ENCODE measurements at places on chromosomes 16 and 17.

- no peak overlapping the region for H3K4me3 ChIP-seq
- H3K4me1 ChIP-seq = no peaks in the 10 kb centered on the region
- H3K27me3 ChIP-seq = no peaks in the 10 kb centered on the region
- no peaks in the 10 kb centered on the region for H3K36me3 ChIP-seq
- DNase-seq = no peak
Observed at GRCh38 chr16:26816266-26816665, 250.5 kb upstream of the C16orf82 start.

DNA sequence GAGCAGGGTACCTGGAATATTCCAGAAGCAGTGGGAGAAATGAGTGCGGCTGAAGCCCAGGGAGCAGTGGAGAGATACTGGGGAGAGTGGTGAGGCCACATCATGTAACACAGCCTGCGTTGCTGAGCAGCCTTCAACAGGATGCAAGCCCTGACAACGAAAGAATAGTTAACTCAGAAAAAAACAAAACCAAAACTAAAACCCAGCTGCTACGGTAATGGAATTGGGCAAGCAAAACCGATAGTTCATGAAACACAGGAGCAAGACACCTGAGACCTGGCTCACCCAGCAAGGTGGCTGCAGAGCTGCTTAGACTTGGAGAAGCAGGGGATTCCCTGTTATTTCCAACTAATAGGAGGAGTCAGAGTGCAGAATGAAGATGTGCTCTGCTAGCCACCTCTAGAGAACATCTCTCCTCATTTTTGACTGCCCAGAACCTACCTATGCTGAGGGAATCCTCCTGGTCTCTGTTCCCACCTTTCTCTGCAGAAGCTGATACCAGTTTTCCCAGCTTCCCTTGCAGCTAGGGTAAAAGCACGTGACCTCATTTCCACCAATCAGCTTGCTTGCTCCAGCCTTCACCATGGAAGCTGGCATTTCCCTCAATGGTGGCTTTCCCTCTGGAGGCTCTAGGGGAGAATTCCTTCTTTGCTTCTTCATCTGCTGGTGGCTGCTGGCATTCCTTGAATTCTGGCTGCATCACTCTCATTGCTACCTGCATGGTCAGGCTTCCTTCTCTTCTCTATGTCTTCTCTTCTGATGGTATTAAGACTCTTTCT is 59.4 kb upstream of the XYLT1 start:
- H3K27me3 ChIP-seq = no peaks in the 10 kb centered on the region
- H3K36me3 ChIP-seq = no peaks in the 10 kb centered on the region
- no peak overlapping the region for H3K27ac ChIP-seq
- DNase-seq = no peak
- peaks cover 6% of the 10 kb centered on the region for H3K4me1 ChIP-seq

DNA sequence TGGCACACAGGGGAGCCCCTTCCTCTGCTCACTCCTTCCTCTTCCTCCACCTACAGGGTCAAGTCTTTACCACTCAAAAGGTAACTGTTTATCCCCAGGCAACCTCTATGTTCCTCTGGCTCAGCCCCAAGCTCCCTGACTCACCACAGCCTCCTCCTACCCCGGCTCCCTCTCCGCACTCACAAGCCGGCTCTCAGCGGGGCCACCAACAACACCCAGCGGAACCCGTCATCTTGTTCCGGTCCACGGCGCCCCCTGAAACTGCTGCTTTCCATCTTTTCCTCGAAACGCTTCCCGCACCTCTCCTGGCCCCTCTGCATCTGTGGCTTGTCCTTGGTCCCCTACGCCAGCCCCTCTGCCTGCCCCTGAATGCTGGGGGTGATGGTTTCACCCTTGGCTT is 58.4 kb downstream of the NXN start:
- no peaks in the 10 kb centered on the region for H3K36me3 ChIP-seq
- no peaks in the 10 kb centered on the region for H3K27me3 ChIP-seq
- H3K27ac ChIP-seq = peak overlapping the region; percentile 28
- DNase-seq = no peak
- no peak overlapping the region for H3K4me3 ChIP-seq

DNA sequence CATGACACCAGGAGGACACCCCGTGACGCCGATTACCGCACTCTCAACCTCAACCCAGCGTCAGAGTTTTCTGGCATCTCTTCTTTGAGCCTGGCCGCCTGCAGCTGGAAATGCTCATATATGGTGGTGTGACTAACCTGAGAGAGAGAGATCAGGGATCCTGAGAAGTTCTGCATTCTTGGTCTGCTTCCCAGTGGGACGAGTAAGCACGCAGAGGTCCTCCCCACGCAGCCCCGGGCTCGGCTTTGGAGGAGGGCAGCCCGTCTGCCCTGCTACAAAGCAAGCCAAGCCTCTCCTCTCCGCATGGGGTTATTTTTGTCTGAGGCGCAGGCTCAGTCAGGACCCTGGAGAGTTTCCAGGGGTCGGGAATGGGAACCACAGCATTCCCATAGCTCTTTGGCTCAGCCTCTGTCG is 16.5 kb downstream of the CRISPLD2 start:
- peaks cover 76% of the 10 kb centered on the region for H3K4me1 ChIP-seq
- peak overlapping the region; percentile 95 for H3K27ac ChIP-seq
- peaks cover 15% of the 10 kb centered on the region for H3K36me3 ChIP-seq
- H3K4me3 ChIP-seq = no peak overlapping the region
- H3K27me3 ChIP-seq = no peaks in the 10 kb centered on the region

- H3K27me3 ChIP-seq = no peaks in the 10 kb centered on the region
- no peak for DNase-seq
- H3K36me3 ChIP-seq = no peaks in the 10 kb centered on the region
- no peak overlapping the region for H3K4me3 ChIP-seq
Observed at GRCh38 chr17:28394337-28395116, 11.5 kb downstream of the SLC46A1 start.

DNA sequence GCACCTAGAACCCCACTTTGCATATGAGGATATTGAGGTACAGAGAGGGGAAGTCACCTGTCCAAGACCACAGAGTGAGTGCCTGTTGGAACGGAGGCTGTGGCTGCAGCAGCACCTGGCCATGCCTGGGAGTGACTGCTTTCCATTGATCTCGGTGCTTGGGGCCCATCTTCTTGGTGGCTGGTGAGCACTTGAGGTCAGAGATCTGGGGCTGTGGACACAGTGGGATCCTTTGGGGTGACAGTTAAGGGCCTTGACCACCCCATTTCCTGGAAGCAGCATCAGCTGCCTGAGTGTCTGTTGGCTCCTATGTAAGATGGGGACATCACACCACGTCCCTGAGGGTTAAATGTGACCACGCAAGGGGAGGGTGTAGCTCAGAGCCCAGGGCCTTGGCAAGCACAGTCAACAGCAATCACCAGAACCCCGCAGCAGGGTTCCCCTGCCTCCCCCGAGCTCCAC is 111.7 kb downstream of the IRF8 start:
- no peak overlapping the region for H3K4me3 ChIP-seq
- no peaks in the 10 kb centered on the region for H3K4me1 ChIP-seq
- H3K27ac ChIP-seq = no peak overlapping the region
- no peaks in the 10 kb centered on the region for H3K36me3 ChIP-seq

DNA sequence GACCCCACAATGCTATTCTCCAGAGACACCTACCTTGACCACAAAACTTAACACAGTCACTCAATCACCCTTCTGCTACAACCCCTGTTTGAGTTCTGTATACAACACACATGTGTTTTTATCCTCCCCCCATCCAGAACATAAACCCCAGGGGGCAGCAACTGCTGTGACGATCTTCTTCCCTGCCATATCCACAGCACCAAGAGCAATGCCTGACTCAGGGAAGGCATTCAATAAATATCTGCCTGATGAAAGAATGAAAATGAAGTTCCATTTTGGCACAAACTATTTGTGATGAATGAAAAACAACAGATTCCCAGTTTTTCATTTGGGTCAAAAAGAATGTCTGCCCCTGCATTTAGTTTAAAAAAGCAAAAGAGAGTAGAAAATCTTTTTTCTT is 27.0 kb downstream of the ASIC2 start:
- no peaks in the 10 kb centered on the region for H3K36me3 ChIP-seq
- no peak for DNase-seq
- no peak overlapping the region for H3K4me3 ChIP-seq
- no peaks in the 10 kb centered on the region for H3K27me3 ChIP-seq
- H3K27ac ChIP-seq = no peak overlapping the region

DNA sequence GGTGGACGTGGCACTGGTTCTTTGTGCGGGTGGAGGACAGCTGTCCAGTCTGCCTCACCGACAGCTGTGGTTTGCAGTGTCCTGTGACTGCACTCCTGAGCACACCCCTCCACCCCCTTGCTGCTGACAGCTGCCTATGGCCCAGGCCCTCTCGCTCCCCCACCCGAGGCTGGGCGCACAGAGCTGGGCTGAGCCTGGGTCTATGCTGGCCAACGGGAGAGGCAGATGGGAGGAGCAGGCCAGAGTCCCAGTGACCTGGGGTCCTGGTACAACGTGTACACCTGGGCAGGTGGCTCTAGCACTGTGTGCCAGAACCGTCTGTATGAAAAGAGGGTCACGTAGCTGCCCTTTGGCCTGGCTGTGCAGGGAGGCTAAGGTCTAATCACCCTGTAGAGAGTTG is 30.5 kb downstream of the BAIAP2 start:
- no peak overlapping the region for H3K4me3 ChIP-seq
- no peaks in the 10 kb centered on the region for H3K36me3 ChIP-seq
- H3K27ac ChIP-seq = peak overlapping the region; percentile 61
- peaks cover 40% of the 10 kb centered on the region for H3K4me1 ChIP-seq

GRCh38 chr17:43655693-43656255 is 5.9 kb downstream of the MEOX1 start:
- no peaks in the 10 kb centered on the region for H3K36me3 ChIP-seq
- no peak overlapping the region for H3K4me3 ChIP-seq
- peaks cover 26% of the 10 kb centered on the region for H3K4me1 ChIP-seq
- H3K27me3 ChIP-seq = no peaks in the 10 kb centered on the region
- no peak for DNase-seq
- H3K27ac ChIP-seq = peak overlapping the region; percentile 30

- DNase-seq = no peak
- H3K4me1 ChIP-seq = peaks cover 16% of the 10 kb centered on the region
- peaks cover 40% of the 10 kb centered on the region for H3K36me3 ChIP-seq
- H3K27ac ChIP-seq = no peak overlapping the region
- H3K27me3 ChIP-seq = no peaks in the 10 kb centered on the region
Observed at GRCh38 chr17:42463976-42464400, 5.3 kb downstream of the ATP6V0A1 start.

DNA sequence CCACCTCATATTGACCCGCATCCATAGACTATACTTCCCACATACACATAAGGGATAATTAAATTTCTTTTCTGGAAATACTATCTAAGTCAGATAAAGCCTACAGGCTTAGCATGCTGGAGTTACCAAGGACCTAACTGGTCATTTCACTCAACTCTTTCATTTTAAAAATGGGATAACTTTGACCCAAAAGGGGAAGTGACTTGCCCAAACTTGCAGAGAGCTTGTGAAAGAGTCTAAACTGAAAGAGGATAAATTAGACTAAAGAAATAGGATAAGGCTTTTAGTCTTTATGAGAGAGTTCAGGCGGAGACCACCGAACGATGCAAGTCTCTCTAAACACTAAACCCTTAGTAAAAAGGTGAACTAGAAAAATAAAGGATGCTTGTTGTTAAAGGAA is 3.9 kb upstream of the KRT33A start:
- DNase-seq = no peak
- H3K4me1 ChIP-seq = no peaks in the 10 kb centered on the region
- no peaks in the 10 kb centered on the region for H3K27me3 ChIP-seq
- H3K36me3 ChIP-seq = no peaks in the 10 kb centered on the region

- H3K27me3 ChIP-seq = no peaks in the 10 kb centered on the region
- H3K4me3 ChIP-seq = no peak overlapping the region
- DNase-seq = no peak
- peaks cover 30% of the 10 kb centered on the region for H3K4me1 ChIP-seq
- no peak overlapping the region for H3K27ac ChIP-seq
Observed at GRCh38 chr17:50783193-50783660, 15.9 kb upstream of the ANKRD40CL start.

DNA sequence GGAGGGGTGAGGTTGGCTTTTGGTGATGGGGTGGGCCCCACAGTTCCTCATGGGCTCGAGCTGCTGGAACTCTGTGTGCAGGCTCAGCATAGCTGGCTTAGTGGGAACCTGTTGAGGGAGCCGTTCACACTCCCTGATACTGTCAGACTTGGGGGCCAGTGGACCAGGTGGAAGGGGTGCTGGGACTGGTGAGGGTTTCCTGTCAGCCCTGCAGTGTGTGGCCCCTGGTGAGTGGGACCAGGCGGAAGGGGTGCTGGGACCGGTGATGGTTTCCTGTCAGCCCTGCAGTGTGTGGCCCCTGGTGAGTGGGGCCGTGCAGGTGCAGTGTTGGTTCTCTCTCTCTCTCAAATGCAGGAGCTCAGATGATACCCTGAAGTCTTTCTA is 45.1 kb upstream of the ZNF750 start:
- H3K27me3 ChIP-seq = no peaks in the 10 kb centered on the region
- no peak for DNase-seq
- H3K36me3 ChIP-seq = no peaks in the 10 kb centered on the region
- H3K4me3 ChIP-seq = no peak overlapping the region
- no peak overlapping the region for H3K27ac ChIP-seq

- peaks cover 96% of the 10 kb centered on the region for H3K4me1 ChIP-seq
- no peak for DNase-seq
- no peaks in the 10 kb centered on the region for H3K36me3 ChIP-seq
- H3K4me3 ChIP-seq = no peak overlapping the region
Observed at GRCh38 chr16:67459861-67460150, 21.2 kb downstream of the ATP6V0D1 start.

DNA sequence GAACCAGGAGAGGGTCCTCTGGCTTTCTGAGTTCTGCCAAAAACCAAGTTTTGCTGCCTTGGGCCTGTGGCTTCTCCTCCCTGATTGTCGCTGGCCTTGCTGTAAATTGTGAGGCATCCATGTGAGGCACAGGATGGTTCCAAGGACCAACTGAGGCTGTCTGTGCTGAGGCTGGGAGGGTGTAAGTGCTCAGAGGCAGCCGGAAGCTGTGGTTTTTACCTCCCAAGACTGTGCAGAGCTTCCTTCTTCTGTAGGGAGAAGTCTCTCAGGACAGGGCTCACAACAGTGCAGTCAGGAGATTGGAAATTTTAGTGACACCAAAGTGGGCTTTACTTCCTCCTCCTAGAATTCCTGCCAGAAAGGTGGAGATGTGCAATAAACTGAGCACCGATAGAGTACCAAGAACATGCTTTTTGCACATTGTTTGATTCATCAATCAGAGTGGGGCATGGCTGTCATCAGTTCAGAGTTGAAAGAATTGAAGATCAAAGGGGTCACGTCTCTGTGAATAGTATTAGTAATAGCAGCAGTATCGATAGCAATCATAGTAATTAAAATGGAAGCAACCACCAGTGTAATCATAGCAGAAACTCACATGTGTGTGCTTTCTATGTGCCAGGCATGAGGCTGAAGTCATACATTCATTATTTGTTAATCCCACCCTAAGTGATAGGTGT is 467.1 kb downstream of the WWOX start:
- no peaks in the 10 kb centered on the region for H3K36me3 ChIP-seq
- DNase-seq = no peak
- H3K27me3 ChIP-seq = no peaks in the 10 kb centered on the region
- H3K4me1 ChIP-seq = no peaks in the 10 kb centered on the region

DNA sequence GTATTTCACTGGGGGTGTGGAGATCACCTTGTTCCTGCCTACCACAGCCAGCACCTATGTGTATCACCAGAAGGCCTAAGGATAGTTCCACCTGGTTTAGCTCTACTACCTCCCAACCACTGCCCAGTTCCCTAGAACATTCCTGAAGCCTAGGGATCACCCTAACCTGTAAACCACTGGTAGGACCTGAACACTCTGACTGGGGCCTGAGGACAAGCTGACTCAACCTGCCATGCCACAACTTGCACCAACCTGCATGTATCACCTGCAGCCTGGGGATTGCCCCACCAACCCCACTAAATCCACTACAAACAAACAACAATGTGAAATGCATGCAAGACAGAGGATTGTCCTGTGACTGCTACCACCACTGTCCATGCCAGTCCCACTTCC is 128.1 kb downstream of the KIF2B start:
- no peaks in the 10 kb centered on the region for H3K36me3 ChIP-seq
- H3K27ac ChIP-seq = no peak overlapping the region
- H3K27me3 ChIP-seq = no peaks in the 10 kb centered on the region
- DNase-seq = no peak
